MCF 10A (cell line): ENCODE measurements at places on chromosomes 5 and 9. TPM values are rescaled to one million over a fixed set of nuclear protein-coding genes. Genes with fewer than 3 reads are reported as not detected.
A peak's percentile ranks its signal among the peaks of the same experiment; 100 is the strongest.

The GADD45G gene
- total RNA-seq, result 0.69 TPM in 1 of 2 replicates, not detected in the other

The SLC34A1 gene
- total RNA-seq, result not detected in 2 replicates

The PCSK5 gene
- total RNA-seq, result 0.20 TPM in 1 of 2 replicates, not detected in the other

The TAF11L10 gene
- not detected in 2 replicates for total RNA-seq

The LCN1 gene
- total RNA-seq, result not detected in 2 replicates

The PLEKHG4B gene
- not detected in 2 replicates for total RNA-seq

The PTPN3 gene
- 6.3 and 6.9 TPM in 2 replicates for total RNA-seq

GRCh38 chr5:173699966-173700365 is 83.5 kb upstream of the BOD1 start:
- H3K36me3 ChIP-seq, result no peaks in the 10 kb centered on the region
- no peaks in the 10 kb centered on the region for H3K4me1 ChIP-seq
- no peak overlapping the region for H3K27ac ChIP-seq
- no peak overlapping the region for H3K4me3 ChIP-seq

GRCh38 chr5:108681079-108681921 is 66.4 kb upstream of the FER start:
- H3K27ac ChIP-seq, result no peak overlapping the region
- no peaks in the 10 kb centered on the region for H3K36me3 ChIP-seq
- peaks cover 16% of the 10 kb centered on the region for H3K27me3 ChIP-seq
- no peaks in the 10 kb centered on the region for H3K4me1 ChIP-seq
- H3K4me3 ChIP-seq, result no peak overlapping the region

DNA sequence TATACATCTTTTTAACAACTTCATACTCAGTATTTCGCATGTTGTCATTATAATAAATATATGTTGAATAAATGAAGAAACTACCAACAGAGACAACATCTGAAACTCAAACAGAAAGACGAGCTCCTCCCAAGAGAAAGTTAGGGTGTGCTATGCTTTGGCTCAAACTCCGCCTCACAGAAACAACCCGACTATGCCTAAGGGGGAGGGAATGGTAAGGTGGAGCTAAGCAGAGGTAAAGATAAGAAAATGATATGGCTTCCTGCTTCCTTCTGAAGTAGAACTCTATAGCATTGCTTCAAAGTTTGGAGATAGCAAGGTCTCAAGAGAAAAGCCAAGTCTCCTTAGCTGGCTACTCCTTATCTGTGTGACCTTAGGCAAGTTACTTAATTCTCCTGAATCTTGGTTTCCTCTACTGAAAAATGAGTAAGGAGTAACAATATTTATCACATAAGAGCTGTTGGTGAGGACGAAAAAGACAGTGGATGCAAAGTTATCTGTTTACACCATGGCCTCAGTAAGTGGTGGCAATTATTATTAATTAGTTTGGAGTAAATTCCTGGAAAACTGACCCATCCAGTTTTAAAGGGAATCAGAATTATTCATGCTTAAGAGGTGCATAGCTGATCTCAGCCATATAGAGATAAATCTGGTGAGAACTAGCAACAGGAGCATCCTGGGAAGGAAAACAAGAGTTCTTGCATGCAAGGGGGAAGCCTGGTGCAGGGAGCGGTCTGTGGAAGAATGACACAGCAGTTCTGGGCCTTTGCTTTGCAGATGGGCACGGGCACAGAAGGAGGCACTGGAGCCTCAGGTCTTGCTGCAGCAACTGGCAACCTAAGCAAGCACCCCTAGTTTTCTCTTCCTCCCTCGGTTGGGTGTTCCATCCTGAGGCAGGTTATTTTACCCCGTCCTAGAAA is 73.3 kb downstream of the GLIS3 start:
- no peak overlapping the region for H3K27ac ChIP-seq
- DNase-seq, result no peak
- H3K27me3 ChIP-seq, result no peaks in the 10 kb centered on the region
- H3K4me3 ChIP-seq, result no peak overlapping the region
- no peaks in the 10 kb centered on the region for H3K4me1 ChIP-seq

GRCh38 chr5:151459680-151460324 is 12.4 kb downstream of the SLC36A1 start:
- H3K27me3 ChIP-seq, result no peaks in the 10 kb centered on the region
- H3K27ac ChIP-seq, result no peak overlapping the region
- no peak for DNase-seq
- no peaks in the 10 kb centered on the region for H3K4me1 ChIP-seq
- no peak overlapping the region for H3K4me3 ChIP-seq

- H3K27ac ChIP-seq, result no peak overlapping the region
- peak; percentile 60 for DNase-seq
- peaks cover 77% of the 10 kb centered on the region for H3K36me3 ChIP-seq
- H3K4me3 ChIP-seq, result no peak overlapping the region
Measured at GRCh38 chr9:133406480-133407307, 11.1 kb downstream of the REXO4 start.

DNA sequence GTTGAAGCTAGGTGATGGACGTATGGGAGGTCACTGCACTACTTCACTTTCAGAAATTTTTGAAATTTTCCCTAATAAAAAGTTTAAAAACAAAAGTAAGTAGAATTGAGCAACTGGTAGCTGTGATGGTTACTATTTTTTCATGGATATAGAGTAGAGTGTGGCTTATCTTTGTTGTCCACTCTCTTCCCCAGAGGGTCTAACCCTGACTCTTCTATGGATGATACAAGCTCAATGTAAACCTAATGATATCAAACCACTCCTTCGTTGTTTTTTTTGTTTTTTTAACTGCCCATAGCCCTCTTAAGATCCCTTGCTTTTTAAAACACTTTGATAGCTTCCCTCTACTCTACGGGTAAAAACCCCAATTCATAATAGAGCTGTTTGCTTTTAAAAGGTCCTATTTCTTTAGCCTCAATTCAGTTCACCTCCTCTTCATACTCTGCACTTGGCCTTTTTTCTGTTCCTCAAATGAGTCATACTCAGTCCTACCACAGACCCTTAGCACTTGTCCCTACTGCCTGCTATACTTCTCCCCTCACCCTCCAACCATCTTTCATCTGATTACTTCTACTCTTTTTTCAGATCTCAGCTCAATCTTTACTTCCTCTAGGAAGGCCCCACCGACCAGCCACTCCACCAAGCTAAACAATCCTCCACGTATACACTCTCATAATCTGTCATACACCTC is 2.6 kb downstream of the HDAC3 start:
- no peaks in the 10 kb centered on the region for H3K27me3 ChIP-seq
- H3K4me3 ChIP-seq, result no peak overlapping the region
- no peak for DNase-seq

- H3K36me3 ChIP-seq, result no peaks in the 10 kb centered on the region
- no peak for DNase-seq
- peak overlapping the region; percentile 55 for H3K27ac ChIP-seq
- H3K4me1 ChIP-seq, result peaks cover 32% of the 10 kb centered on the region
- no peaks in the 10 kb centered on the region for H3K27me3 ChIP-seq
Measured at GRCh38 chr5:40603378-40603777, 76.3 kb upstream of the PTGER4 start.

GRCh38 chr5:81235287-81236072 is 2.4 kb downstream of the CKMT2 start:
- H3K27me3 ChIP-seq, result no peaks in the 10 kb centered on the region
- no peak for DNase-seq
- H3K4me1 ChIP-seq, result peaks cover 6% of the 10 kb centered on the region
- H3K4me3 ChIP-seq, result no peak overlapping the region
- H3K27ac ChIP-seq, result no peak overlapping the region

- peak; percentile 21 for DNase-seq
- no peaks in the 10 kb centered on the region for H3K4me1 ChIP-seq
- H3K4me3 ChIP-seq, result no peak overlapping the region
Measured at GRCh38 chr5:36252722-36253365, 11.1 kb upstream of the NADK2 start.

DNA sequence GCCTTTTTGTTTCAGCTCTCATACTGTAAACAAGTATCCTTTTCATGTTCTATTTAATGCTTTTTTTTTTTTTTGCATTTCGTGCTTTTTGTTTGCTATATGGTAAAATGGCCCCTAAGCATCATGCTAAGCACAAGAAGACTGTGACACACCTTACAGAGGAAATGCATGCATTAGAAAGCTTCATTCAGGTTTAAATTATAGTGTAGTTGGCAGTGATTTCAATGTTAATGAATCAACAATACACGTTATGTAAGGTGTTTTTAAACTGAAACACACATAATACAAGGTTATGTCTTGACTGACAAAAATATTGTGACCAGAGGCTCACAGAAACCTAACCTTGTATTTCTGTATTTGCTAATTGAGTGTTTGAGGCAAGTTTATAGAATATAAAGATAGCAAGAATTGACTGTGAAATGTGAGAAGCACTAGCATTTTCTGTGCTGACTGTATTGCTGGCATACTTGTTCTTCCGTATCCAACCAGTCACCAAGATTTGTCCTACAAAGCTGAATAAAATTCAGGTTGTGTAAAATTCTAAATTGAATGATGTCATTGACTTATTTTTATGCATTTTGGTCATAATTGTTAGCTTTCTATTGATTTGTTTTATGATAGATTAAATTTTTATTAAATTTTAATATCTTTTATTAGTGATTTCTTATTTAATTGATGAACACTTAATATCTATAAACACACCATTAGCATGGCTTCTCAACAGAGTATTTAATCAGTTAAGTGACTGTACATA is 4.1 kb downstream of the CFAP95 start:
- peaks cover 17% of the 10 kb centered on the region for H3K27me3 ChIP-seq
- H3K4me3 ChIP-seq, result no peak overlapping the region
- no peak overlapping the region for H3K27ac ChIP-seq

GRCh38 chr9:6184749-6185645 is 30.6 kb upstream of the IL33 start:
- no peaks in the 10 kb centered on the region for H3K36me3 ChIP-seq
- peak; percentile 28 for DNase-seq
- H3K4me3 ChIP-seq, result no peak overlapping the region
- no peak overlapping the region for H3K27ac ChIP-seq

DNA sequence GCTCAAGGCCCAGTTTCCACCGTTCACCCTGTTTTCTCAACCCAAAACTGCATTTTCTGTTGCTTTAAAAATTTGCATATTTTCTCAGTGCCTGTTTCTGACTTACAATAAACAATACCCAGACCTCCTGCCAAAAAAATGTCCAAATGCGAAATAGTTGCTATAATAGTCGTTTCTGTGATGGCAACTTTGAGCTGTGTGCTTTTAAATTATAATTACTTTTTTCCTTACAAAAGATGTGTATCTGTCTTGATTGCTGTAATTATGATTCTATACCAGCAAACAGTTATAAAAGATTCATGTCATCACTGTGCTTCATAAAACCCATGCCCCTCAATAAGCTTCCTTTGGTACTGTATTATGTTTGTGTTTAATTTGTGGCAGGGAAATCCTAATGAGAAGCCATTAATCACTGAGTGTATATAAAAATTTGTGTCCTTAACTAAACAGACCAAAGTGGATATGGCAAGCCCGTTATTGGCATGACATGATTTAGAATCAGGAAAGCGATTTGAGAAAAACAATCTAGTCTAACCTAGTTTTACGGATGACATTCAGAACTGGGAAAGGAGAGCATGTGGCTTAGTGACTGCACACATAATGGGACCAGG is 5.4 kb upstream of the SLC1A3 start:
- no peak overlapping the region for H3K27ac ChIP-seq
- no peaks in the 10 kb centered on the region for H3K4me1 ChIP-seq
- H3K27me3 ChIP-seq, result no peaks in the 10 kb centered on the region
- no peak for DNase-seq
- H3K36me3 ChIP-seq, result no peaks in the 10 kb centered on the region
- no peak overlapping the region for H3K4me3 ChIP-seq

GRCh38 chr5:42397267-42397666 is 26.0 kb upstream of the GHR start:
- H3K4me1 ChIP-seq, result no peaks in the 10 kb centered on the region
- H3K27me3 ChIP-seq, result no peaks in the 10 kb centered on the region
- no peaks in the 10 kb centered on the region for H3K36me3 ChIP-seq
- H3K4me3 ChIP-seq, result no peak overlapping the region
- no peak for DNase-seq
- H3K27ac ChIP-seq, result no peak overlapping the region

GRCh38 chr5:145341842-145342241 is 493.3 kb downstream of the PRELID2 start:
- no peaks in the 10 kb centered on the region for H3K36me3 ChIP-seq
- no peak overlapping the region for H3K4me3 ChIP-seq
- peak; percentile 14 for DNase-seq
- no peaks in the 10 kb centered on the region for H3K27me3 ChIP-seq

GRCh38 chr5:59003124-59003523 is 420.2 kb downstream of the RAB3C start:
- no peak overlapping the region for H3K4me3 ChIP-seq
- H3K27me3 ChIP-seq, result no peaks in the 10 kb centered on the region
- peak overlapping the region; percentile 37 for H3K27ac ChIP-seq
- H3K36me3 ChIP-seq, result peaks cover 8% of the 10 kb centered on the region
- peaks cover 30% of the 10 kb centered on the region for H3K4me1 ChIP-seq
